Activated T-cell treated with anti-CD3 and anti-CD28 coated beads, Interleukin-2, amount 50 U/mL, for 1 hour (primary cell): ENCODE measurements at places on chromosomes 1 and 21.

DNA sequence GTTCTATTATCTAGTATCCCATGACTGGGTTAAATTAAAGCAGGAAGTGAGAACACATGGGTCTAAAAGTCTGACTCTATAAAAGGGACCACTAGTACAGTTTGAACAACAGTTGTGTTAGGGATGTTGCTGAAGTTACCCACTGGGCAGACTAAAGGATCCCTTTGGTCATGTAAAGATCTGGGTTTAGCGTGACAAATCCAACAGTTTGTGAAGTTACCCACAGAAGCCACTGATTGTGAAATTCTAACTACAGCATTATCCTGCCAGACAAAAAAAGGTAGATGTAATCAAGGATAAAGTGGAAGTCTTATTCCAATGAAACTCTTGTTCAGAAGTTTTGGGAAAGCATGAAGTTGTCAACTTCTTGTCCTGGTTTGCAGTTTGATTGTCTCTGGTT is 5.7 kb downstream of the QSOX1 start:
- no peak for DNase-seq

DNA sequence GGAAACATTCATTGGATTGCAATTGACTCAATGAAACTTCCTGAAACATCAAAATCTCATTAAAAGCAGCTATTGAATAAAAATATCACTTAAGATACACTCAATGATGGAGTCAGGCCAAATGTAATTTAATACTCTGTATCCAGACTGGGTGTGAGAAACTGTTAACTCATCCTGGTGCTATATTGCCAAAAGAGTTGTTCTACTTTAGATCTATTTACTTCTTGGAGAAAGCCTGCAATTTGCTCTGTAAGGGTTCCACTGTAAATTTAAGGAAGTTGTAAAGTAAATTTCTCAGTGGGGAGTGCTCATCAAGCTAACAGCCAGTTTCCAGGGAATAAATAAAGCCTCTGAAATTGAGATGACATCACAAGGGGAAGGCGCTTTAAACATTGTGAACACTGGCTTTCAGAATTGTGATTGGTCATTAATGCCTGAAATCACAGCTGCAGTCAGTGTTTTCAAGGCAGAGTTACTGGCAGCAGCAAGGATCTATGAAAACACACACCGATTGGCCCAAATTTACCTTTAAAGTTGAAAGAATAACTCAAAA is 91.4 kb downstream of the OLFM3 start:
- no peak for DNase-seq

DNA sequence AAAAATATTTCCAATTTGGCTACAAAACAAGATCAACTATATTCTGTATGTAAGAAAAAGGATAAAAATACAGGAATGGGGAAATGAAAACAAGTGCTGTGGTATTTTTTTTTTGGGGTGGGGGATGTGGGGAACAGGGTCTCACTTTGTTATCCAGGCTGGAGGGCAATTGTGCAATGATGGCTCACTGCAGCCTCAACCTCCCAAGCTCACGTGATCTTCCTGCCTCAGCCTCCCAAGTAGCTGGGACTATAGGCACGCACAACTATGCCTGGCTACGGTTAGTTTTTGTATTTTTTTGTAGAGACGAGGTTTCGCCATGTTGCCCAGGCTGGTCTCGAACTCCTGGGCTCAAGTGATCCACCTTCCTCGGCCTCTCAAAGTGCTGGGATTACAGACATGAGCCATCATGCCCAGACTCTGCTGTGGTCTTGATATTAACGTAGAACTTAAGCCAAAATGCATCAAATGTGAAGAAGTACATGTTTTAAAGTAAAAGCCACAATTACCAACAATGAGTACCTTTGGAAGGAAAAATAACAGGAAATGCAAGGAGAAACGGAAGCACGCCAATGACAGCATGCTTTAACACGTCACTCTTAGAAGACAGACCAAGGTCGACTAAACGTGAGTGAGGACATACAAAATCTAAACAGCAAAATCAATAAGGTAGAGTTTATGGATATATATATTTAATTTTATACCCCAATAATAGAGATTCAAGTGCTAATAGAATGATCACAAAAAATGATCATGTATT is 8.8 kb upstream of the ABCB10 start:
- DNase-seq = no peak

DNA sequence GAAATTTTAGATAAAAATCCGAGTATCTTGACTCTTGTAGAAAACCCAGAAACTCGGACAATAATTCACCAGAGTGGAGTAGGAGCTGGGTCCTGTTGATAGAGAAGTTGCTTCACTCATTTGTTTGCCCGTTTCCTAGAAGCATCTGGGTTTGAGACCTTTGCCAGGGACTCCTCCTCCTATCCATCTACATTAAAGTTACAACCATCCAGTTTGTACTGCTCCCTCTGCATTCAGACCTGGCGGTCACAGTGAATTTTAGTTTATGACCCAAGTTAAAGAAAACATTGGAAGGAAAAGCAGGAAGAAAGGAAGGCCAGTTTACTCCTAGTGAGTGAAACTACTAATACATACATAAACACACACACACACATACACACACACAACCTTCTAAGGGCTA is 64.6 kb downstream of the CLDN17 start:
- no peak for DNase-seq

DNA sequence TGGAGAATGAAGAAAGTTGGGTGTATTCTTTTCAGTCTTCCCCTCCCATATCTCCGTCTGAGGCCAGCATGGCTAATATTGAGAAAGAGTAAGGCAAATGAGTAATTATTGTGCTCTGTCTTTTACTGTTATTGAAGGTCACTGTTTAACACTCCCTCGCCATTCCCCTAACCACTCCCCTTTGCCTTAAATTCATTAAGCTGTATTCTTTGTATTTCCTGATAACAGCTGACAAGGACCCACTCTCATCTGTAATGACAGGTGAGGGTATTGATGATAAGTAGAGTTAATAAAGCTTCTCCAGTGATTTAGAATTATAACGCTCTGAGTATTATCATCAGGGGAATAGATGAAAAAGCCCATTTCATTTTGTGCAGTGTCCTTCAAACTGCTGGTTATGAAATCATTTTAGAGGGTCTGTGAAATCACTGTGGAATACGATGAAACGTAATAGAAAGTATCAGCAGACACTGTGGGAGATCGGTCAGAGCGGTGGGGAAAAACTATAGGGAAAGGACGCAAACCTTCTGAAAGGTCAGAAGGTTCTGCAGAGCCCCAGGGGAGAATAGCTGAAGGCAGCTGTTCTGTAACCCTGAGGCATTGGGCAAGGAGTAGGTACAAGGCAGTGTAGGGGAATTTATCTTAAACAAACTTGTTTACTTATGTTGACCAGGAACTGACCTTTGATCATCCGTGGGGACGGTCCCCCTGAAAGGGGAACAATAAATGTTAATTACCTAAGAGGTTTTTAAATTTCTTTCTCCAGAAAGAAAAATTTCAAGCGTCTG is 46.3 kb upstream of the CACYBP start:
- no peak for DNase-seq
